Pons (tissue), 1 donor: ENCODE measurements at places on chromosomes 16 and 17.
A peak's percentile ranks its signal among the peaks of the same experiment; 100 is the strongest.

GRCh38 chr16:3173892-3174617, 13.9 kb upstream of the OR1F1 start:
- DNase-seq = no peak

- no peak for DNase-seq
Observed at GRCh38 chr16:87138316-87138715, 178.9 kb downstream of the C16orf95 start.

DNA sequence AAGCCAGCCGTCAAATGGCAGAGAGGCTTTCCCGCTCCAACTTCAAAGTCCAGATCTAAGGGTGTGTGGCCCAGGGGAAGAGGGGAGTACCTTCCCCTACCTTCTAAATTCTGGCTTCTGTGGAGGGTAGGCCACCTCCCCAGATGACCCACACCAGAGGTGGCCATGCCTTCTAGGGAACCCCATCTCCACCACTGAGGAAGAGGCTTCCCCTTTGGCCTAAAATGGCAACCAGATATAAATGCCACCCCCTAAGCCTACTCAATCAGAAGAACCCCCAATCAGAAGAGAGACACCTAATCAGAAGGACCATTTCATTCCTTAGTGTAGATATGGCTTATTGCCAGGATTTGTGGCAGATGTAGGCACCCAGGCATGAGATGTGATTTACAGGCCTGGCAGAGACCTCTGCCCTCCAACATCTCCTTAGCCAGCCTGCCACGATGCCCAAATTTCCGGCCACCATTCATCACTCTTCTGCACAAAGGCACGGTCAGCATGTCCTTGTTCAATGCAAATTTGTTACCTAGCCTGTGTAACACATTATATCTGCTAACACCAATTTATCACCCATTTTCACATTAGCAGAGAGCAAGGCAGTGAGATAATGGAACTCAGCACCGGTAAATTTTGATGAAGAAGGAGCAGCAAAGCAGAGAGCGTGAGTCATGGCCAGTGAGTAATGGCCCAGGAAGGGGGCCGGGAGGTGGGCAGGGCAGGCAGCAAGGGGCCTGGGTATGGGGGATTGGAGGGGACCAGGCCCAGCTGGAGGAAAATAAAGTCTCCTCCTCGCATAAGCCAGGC, 1.2 kb upstream of the MGAT5B start:
- DNase-seq = no peak

GRCh38 chr17:11813871-11814270, 183.4 kb downstream of the ZNF18 start:
- no peak for DNase-seq

GRCh38 chr16:1823821-1824220, 2.8 kb downstream of the HAGH start:
- peak; percentile 19 for DNase-seq

DNA sequence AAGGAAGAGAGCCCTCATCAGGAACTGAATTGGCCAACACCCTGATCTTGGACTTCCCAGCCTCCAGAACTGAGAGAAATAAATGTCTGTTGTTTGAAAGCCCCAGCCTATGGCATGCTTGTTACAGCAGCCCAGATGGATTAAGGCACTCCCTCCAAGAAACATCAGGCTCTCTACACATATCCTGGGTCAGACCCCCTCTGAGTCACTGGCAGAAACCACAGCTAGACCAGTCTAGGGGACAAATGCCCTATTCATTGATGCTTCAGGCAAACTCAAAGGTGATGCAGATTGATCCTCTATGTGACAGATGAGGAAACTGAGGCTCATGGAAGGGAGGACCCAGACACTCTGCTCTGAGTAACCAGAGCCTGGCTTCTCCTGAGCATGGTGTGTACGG, 116.8 kb downstream of the WSCD1 start:
- DNase-seq = no peak

DNA sequence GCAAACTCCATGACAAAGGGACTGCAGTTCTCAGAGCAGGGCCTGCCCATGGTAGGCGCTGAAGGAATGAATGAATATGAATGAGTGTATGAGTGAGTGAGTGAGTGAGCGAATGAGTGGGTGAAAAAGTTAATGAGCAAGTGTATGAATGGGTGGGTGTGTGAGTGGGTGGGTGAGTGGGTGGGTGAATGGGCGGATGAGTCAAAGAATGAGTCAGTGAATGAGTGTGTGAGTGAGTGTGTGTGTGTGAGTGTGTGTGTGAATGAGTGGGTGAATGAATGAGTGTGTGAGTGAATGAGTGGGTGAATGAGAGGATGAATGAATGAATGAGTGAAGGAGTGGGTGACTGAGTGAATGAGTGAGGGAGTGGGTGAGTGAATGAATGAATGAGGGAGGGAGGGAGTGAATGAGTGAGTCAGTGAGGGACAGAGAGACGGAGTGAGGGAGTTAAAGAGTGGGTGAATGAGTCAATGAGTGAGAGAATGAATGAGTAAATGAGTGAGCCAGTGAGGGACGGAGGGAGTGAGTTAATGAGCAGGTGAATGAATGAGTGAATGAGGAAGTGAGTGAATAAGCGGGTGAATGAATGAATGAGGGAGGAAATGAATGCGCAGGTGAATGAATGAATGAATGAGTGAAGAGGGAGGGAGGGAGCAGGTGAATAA, 11.1 kb upstream of the CHMP6 start:
- DNase-seq = no peak

DNA sequence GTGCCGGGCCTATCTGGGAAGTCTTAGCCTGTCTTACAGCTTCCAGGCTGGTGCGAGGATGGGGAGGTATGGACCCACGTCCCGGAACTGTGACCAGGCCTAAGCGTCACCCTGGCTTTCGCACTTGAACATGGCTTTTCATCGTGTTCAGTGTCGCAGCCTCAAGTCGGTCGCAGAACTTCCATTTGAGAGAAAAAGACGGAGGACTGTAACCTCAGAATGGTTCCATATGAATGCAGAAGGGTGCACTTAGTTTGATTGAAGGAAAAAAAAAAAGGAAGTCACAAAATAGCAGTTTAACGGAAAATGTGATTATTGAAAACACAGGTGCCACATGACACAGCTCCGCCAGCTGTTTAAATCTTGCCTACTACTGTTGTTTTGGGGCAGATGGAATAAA, 30.2 kb upstream of the JPT2 start:
- DNase-seq = no peak

DNA sequence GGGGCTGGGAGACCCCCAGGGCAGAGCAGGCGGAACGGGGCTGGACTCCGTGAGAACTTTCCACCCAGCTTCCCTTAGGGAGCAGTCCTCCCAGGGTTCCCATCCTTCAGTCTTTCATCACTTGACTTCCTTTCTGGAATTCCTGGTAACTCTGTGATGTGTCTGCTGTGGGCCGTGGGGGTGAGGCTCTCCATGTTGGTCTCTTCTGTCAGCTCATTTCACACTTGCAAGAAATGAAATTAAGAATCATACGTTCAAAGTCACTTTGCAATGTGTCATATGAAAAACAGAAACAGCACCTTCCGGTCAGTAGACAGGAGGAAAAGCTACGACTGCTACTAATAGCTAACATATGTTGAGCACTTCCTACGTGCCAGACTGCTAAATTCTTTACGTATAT, 5.4 kb upstream of the BBS2 start:
- DNase-seq = no peak

- no peak for DNase-seq
Observed at GRCh38 chr16:82630688-82631087, 3.9 kb downstream of the CDH13 start.

GRCh38 chr16:49854188-49854795, 1.6 kb downstream of the ZNF423 start:
- no peak for DNase-seq

- DNase-seq = no peak
Observed at GRCh38 chr16:27378871-27379481, 23.0 kb upstream of the IL21R start.

- no peak for DNase-seq
Observed at GRCh38 chr17:2591040-2591640, 2.3 kb upstream of the PAFAH1B1 start.

GRCh38 chr17:67525239-67526135, 148.4 kb downstream of the PITPNC1 start:
- DNase-seq = no peak

DNA sequence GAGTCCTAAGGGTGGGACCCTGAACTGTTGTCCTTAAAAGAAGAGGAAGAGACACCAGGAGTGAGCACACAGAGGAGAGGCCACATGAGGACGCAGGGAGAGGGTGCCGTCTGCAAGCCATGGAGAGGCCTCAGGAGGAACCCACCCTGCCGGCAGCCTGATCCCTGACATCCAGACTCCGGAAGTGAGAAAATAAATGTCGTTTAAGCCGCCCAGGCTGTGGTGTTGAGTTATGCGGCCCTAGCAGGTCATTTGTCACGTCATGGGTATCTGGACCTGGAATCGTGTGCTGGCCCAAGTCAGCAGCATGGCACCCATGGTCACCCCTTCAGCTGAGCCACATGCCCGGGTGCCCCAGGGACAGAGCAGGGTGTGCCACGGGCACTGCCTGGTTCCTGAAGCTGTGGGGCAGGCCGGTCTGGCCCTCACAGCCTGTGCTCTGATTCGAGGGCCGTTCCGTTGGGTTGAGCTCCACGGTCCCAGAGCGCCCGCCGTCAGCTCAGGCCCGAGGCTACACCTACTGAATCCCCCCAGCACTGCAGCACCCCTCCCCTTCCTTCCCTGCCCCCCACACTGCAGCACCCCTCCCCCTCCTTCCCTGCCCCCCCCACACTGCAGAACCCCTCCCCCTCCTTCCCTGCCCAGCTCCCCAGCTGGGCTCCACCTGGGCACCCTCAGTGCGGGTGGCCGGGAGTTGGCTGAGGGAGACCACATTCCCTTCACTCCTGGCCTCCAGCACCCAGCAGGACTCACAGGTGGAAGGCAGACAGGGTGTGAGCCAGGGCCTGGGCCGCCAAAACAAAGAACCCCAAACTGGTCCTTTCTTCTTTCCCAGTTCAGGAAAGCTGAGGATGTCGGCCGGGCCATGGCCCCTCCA, 2.7 kb upstream of the CCDC57 start:
- no peak for DNase-seq

- DNase-seq = no peak
Observed at GRCh38 chr16:89921702-89922476, 1.3 kb upstream of the TUBB3 start.

DNA sequence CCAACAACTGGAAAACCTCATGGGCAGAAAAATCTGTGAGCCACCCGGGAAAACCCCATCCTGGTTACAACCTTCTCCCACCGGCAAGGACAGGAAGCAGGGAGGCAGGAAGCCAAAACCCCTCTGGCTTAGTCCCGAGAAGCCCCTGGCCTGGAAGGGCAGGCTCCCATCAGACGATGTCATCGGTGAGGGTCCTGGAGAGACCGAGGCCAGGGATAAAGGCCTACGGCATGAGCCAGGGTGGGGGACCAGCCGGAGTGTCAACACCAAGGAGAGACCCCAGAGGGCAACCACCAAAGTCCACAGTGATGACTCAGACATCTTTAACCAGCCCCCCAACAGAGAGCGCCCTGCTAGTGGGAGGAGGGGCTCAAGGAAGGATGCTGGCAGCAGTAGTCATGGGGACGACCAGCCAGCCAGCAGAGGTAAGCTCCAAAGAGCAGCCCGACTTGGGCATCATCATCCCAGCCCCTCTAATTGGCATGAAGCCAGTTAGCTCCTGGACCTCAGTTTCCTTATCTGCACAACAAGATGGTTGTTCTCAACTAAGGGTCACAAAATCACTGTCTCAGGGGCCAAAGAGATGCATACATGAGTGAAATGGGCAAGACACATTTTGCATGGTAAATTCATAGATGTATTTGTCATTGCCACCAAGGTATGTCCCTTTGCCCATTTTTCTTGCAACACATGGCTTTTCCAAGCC, 190.7 kb downstream of the KATNIP start:
- no peak for DNase-seq

GRCh38 chr17:79980246-79981043, 55.2 kb downstream of the TBC1D16 start:
- no peak for DNase-seq

GRCh38 chr17:34641368-34641767, 62.0 kb downstream of the TMEM132E start:
- DNase-seq = no peak

DNA sequence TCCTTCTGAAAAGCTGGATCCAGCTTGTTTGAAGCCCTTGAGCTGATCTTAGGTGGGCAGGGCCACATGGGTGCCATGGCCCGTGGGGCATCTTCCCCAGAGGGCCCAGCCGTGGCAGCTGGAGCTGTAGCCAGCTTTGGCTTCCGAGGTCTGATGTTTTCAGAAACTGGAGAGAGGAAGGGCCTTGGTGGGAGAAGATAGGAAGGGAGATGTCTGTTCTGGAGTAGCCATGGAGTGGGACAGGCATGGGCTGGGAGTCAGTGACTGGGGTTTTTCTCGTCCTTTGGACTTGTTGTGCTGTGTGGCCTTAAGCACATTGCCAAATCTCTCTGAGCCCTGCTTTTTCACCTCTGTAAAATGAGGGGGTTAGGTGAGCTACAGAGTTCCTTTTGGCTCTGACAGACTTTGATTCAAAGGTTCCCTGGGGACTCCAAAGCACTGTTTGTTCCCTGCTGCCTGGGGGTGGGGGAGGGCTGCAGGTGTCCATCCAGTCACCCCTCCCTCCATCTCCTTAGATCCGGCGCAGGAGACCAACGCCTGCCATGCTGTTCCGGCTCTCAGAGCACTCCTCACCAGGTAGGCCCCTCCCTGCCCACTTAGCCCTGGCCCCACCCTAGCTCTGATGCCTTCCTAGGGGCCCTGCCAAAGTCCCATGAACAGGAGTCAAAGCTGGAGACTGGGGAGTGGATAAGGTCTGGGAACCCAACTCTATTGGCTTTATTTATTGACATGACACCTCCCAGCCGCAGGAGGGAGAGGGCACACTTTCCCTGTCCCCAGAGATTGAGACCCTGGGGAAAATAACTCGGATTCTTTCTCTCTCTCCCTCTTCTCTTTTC, 2.1 kb downstream of the PPP1R1B start:
- DNase-seq = no peak

- no peak for DNase-seq
Observed at GRCh38 chr17:77042476-77043231, 98.1 kb upstream of the SEC14L1 start.

- no peak for DNase-seq
Observed at GRCh38 chr17:42202696-42203095, 8.4 kb upstream of the GHDC start.

- DNase-seq = no peak
Observed at GRCh38 chr17:39098588-39098987, 52.8 kb downstream of the PLXDC1 start.

DNA sequence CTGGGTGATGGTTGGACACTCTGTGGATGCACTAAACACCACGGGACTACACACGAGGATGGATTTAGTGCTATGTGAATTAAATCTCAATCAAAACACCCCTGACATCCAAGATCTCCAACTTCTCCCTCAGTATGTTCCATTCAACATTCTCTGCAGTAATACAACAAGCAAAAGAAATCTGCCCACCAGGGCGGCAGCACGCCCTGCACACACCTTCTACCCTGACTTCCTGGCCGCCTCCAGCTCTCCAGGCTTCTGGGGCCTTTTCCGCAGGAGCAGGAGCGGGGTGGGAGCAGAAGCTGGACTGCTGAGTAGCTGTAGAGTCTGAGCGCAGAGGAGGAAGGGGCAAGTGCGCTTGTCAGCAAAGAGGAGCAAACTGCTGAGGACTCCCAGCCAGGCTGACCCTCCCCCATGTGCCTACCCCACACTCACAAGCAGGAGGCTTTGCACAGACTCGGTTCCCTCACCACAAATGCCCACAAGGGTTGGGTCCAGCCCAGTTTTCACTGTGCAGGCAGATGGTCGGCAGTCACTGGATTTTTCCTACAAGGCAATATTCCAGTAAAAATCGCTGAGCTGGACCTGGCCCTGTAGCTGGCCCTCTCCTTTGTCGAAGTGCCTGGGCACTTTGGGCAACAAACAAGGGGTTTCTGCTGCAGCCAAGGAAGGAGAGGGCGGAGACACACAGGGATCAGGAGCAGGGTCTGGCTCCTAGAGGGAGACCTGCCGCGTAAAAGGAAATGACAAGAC, 22.8 kb downstream of the ZDHHC7 start:
- no peak for DNase-seq
